MG63 (cell line): ENCODE measurements at places on chromosomes 3 and 15. TPM values are rescaled to one million over a fixed set of nuclear protein-coding genes. Genes with fewer than 3 reads are reported as not detected.

- DNase-seq = no peak
Measured at GRCh38 chr3:100136921-100137320, 22.6 kb upstream of the FILIP1L start.

GRCh38 chr3:15113471-15113870, 14.5 kb upstream of the RBSN start:
- DNase-seq = no peak

GRCh38 chr3:153066983-153067382, 95.0 kb upstream of the RAP2B start:
- DNase-seq = no peak

KIAA1143 gene
- total RNA-seq = 5.7 and 6.6 TPM in 2 replicates

GRCh38 chr3:159859424-159859823, 129.2 kb upstream of the IL12A start:
- DNase-seq = no peak

GRCh38 chr3:124459678-124460077, 270.6 kb upstream of the UMPS start:
- DNase-seq = no peak

DNA sequence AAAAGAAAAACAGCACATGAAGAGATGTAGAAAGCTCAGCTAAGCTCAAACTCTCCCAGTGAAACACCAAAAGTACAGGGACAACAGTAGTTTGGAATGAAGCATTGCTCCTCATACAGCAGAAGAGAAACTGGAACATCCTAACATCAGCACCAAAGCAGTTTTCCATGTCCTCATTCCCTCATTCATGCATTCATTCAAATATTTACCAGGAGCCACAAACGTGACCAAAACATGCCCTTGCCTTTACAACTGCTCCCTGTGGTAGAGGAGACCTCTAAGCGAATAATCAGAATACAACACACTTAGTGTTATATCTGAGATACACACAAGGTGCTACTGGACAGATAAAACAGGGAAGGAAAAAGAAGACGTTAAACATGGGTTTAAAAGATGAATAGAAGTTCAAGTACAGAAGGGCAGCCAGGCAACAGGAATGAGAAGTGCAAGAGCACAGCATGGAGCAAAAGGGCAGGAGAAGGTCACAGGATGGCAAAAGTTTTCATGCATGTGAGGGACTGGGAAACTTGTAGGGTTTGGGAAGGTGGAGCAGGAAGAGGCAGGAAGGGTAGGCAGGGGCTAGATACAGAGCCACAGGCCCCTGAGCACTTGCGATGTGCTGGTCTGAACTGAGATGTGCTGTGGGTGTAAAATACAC, 58.5 kb upstream of the LMCD1 start:
- DNase-seq = no peak

GRCh38 chr3:85210540-85210939, 251.8 kb downstream of the CADM2 start:
- DNase-seq = no peak
